ENCODE measurements at places on chromosomes 5 and 9.

GRCh38 chr9:83294816-83295215 lies 231.9 kb upstream of the RASEF start:
- DNase-seq, result no peak

GRCh38 chr5:135324897-135325650 lies 74.0 kb downstream of the MACROH2A1 start:
- DNase-seq, result no peak

DNA sequence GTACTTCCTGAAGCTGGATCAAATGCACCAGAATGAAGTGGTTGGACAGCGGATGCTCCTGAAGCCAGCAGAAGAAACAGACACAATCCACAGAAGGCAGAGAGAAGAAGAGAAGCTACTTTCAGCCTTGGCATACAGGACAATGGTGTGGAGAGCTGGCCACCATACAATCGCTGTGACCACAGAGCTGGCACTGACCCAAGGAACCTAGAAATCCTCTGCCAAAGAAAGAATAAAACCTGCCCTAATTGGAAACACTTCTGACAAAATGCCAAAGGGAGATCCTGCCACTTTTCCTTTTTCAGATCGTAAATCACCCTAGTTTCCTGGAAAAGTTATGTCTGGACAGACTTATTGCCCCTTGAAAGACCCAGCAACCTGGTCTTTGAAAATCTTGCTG lies 77.8 kb downstream of the BAAT start:
- no peak for DNase-seq

DNA sequence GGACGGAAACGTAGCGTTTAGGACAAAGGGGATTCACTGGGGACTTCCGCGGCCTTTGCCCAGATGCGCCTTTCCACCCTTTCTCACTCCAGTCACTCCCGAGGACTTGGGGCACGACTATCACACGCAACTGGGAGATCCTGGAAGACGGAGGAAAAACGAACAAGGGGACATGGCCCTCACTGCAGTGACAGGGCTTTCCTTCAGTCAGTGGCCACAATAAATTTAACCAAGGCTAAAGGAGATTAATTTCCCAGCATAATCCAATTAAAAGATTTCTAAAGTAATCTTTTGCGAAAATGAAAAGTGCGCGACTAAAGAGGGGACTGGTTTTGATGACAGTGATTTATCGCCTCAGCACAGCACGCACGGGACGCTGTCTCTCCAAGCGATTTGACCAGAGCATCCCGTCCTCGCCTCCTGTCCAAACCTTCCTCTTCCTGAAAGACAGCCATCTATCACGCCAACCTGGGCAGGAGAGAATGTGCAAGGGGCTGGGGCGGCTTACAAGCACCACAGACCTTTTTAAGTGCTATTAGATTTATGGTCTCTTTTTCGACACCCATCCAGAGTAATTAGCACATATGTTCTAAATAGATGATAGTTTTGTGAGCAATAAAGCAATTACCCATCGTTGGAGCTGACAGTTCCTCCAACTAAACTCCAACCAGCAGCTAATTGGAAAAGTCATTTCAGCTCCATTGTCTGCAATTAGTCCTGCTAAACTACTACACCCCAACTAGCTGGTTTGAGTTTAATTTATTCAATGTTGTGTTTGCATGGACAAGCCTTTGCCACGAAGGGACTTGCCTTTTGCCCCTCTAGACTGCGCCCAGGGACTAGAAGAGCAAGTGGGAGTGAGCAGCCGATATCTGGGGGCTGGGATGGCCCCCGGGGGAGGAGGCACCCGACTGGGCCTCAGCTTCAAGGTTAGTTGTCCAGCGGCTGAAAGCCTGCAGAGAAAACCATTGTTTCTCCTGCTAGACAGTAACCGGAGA lies 7.4 kb downstream of the NR2F1-AS1 start:
- DNase-seq, result no peak

GRCh38 chr9:110006657-110007056 lies 201.3 kb downstream of the C9orf152 start:
- no peak for DNase-seq

- peak; percentile 19 for DNase-seq
Measured at GRCh38 chr5:127572930-127573329, 55.5 kb downstream of the PRRC1 start.

DNA sequence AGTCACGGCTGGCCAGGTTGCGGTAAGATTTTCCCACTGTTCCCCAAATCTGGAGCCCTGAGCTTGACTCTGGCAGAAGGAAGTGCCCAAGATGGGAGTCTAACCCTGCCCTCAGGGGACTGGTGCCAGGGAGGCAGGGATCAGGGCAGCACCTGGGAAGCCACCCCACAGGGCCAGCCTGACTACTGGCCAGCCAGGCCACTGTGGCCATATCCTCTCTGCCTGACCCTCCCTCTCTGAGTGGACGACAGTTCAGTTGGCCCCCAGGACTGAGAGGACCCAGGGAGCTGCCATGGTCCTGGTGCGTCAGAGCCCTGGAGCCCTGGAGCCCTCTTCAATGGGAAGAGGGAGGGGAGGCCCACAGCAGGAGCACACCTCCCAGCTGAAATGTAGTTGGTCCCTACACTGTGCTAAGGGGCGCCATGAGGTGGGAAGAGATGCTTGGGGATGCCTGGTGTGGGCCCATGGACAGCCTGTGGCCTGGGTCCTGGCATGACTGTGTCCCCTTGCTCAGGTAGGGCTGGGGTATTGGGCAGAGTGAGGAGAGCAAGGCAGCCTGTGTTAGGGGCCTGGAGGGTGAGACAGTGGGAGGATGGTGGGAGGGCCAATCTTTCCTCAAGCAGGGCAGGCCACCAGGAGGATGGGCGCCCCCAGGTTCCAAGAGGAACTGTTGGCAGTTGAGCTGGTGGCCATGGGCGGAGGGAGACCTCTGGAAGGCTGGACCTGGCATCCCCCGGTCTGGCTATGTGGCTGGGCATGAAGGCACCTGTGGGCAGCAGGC lies 81.1 kb downstream of the PHF2 start:
- DNase-seq, result no peak

- DNase-seq, result no peak
Measured at GRCh38 chr9:98456156-98456613, 200.7 kb upstream of the TBC1D2 start.

GRCh38 chr5:168312606-168313295 lies 21.3 kb downstream of the WWC1 start:
- DNase-seq, result no peak

DNA sequence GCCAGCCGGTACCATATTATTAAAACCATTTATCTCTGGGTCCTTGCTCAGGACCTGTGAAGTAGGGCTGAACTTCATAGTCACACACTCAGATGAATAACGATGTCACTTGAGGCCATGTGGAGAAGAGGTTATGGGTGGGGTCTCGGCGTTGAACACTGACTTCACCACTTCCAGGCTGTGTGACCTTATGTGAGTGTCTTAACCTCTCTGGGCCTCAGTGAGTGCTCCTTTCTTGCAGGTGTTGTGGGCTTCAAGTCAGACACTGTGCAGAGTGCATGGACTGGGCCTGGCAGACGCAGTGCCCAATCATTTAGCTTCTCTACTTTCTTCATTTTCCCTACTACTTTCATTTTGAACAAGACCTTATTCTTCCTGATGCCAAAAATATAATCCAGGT lies 278.8 kb downstream of the PBX3 start:
- DNase-seq, result no peak

Data from GM03348 (cell line).